Activated naive CD4-positive, alpha-beta T cell treated with Interleukin-2 at 50 U/mL for 16 hours (primary cell): ENCODE measurements at places on chromosomes 7 and 10.

DNA sequence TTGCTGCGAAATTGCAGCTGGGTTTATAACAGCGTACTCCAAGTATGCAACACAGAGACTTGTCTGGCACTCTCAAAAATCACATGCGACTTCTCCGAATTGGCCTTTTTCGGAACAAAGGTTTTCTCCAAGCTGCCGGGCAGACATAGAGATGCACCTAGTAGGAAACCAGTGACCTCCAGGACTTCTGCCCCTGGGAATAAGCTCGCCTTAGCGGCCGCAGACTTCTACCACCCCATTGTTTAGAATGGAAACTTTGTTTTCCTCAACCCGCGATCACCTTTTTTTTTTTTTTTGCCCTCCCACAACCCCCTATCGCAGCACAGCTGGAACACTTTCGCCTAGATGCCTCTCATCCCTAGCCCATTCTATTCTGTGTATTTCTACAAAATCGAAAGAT is 4.9 kb upstream of the HOXA10 start:
- DNase-seq, result no peak

- DNase-seq, result no peak
Observed at GRCh38 chr7:121924269-121925186, 51.6 kb downstream of the PTPRZ1 start.

GRCh38 chr7:87310790-87311419 is 34.6 kb upstream of the CROT start:
- no peak for DNase-seq

GRCh38 chr7:116577320-116577871 is 52.6 kb downstream of the CAV1 start:
- no peak for DNase-seq

GRCh38 chr7:131895541-131896164 is 339.2 kb upstream of the PODXL start:
- DNase-seq, result no peak
